GM12891 (cell line): ENCODE measurements at places on chromosomes 16 and 17.

GRCh38 chr16:17213025-17213424 is 257.7 kb downstream of the XYLT1 start:
- no peak for DNase-seq

GRCh38 chr16:52376676-52377280 is 170.2 kb downstream of the TOX3 start:
- no peak for DNase-seq

DNA sequence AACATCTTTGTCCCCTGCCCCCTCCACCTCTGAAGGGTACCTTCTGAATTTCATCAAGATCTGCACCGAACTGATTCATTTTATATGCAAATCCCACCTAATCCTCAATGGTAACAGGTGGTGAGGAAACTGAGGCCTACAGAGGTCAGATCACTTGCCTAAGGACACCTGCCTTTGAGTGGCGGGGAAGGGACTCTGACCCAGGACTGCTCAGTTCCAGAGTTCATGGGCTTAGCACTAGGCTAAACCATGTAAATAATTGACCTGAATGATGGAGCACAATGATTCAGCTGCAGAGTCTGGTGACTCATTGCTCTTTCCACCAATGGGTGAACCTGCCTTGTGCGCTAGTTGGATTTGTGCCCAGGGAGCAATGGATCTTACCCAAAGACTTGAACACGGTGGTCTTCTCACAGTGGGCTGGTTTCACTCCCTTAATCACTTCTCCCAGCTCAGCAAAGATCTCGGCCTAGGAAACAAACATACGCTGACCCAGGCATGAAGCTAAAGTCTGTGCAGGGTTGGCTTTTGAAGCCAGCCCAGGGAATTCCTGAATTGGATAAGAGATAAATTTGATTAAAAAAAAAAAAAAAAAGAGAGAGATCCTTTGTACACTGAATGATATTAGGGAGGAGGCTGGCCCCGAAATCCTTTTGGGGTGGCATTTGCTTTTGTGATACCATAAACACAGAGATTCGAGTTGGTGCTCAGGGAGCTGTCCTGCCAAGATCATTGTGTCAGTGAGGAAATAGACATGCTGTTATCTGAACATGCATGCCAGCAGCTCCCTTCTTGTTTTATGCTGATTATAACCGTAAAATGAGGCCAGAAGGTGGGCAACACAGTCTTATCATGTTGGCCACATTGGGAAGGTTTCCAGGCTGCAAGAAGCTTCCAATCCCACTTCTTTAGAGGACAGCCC is 17.0 kb downstream of the CRYM start:
- DNase-seq: no peak

- no peak for DNase-seq
These were observed 655 bp downstream of the HIRIP3 start for GRCh38 chr16:29994600-29995323.

- no peak for DNase-seq
These were observed 18.7 kb downstream of the TMEM235 start for GRCh38 chr17:78249818-78250806.

DNA sequence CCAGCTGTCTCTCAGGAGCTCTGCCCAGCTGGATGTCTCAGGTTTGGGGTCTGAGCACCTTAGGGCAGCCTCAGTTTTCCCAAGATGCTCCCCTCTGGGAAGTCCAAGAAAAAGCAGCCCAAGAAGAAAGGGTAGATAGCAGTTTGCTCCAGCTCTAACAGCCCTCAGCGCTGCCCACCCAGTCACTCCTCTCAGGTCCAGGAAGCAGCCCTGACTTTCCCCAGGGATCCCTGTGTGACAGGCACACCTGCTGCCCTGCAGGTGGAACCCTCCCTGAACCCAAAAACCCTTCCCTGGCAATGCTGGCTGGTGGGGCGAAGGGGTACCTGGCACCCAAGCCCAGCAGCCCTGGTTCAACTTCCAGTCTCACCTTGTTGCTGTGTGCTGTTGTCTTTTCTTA is 48.1 kb downstream of the BEAN1 start:
- DNase-seq: no peak

GRCh38 chr16:26169473-26169872 is 477.7 kb downstream of the HS3ST4 start:
- DNase-seq: no peak

DNA sequence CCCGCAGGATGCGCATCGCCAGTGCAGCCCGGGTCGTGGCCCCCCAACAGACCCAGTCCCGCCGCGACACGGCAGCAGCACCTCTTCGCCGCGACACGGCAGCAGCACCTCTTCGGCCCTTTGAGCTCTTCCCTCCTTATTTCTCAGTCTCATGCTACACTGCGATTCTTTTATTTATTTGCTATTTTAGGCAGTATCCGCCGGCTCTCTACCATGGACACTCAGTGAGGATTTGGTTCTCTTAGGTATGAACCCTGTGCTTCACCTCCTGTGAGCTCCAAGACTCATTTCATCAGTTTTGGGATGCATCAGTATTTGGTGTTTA is 8.3 kb upstream of the MAP2K3 start:
- no peak for DNase-seq
